ENCODE measurements at places on chromosomes 3 and 15. TPM values are rescaled to one million over a fixed set of nuclear protein-coding genes. Genes with fewer than 3 reads are reported as not detected.

DNA sequence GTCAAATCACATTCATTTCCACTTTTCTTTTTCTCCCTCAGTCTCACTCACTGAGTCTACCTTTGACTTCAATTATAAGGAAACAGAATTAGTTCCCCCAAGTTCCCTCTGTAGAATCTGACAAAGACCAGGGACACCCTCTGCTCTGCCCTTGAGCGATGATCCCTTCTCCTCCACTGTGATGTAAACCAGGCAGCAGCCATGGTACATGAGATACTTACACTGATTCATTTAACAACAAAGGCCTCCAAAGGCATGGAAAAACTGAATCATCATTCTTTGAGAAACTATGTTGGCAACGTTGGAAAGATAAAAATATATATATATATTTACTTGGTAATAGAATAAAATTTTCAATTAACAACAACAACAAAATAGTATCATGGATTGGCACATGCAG, 84.1 kb downstream of the P3H2 start:
- no peaks in the 10 kb centered on the region for H3K4me1 ChIP-seq
- no peaks in the 10 kb centered on the region for H3K36me3 ChIP-seq
- no peak overlapping the region for H3K27ac ChIP-seq

- no peak for DNase-seq
- peaks cover 8% of the 10 kb centered on the region for H3K4me1 ChIP-seq
- no peaks in the 10 kb centered on the region for H3K36me3 ChIP-seq
- no peak overlapping the region for H3K4me3 ChIP-seq
Measured at GRCh38 chr3:81839504-81840094, 78.2 kb upstream of the GBE1 start.

Gene C3orf20
- total RNA-seq, result 0.34 TPM

Gene PCNP
- 156 TPM for total RNA-seq

Gene BOC
- total RNA-seq, result 0.12 TPM

All from B cell (primary cell).